ENCODE measurements at places on chromosomes 12 and 14. TPM values are rescaled to one million over a fixed set of nuclear protein-coding genes. Genes with fewer than 3 reads are reported as not detected.

- no peak for DNase-seq
Measured at GRCh38 chr12:112969547-112970306, 8.6 kb upstream of the OAS2 start.

DNA sequence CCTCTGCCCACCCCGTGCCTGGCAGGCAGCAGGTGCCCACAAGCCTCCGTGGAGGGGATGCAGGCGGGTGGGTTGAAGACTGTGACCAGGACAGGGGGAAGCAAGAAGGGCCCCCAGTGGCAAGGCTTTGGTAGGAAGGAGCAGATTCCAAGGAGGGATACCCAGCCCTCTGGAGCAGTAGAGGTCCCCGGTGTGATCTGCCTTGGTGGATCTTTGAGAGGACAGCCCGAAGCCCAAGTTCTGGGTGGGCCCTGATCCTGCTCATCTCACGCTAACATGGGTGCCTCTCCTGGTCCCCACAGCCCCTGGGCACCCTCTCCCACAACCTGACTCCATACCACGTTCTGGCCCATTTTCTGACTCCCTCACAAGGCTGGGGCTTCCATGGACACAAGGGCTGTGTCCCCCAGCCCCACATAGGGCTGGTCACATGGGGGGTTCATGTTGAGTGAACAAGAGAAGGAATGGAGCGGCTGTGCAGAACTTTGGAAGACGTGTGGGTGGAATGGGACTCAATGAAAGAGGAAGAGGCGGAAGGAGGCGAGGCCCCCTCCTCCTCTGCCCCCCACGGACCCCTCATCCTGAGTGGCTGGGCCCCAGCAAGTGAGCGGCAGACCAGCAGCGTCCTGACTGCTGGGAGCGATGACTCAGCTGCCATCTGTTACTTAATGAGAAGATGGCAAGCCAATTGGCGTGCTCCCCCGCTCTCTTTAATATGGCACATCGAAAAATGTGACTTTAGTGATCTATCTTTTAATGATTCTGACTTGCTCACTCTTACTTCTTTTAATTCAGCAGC, 77.0 kb upstream of the BCL11B start:
- DNase-seq = no peak

GRCh38 chr12:10736463-10736862, 13.3 kb upstream of the YBX3 start:
- no peak for DNase-seq

- DNase-seq = no peak
Measured at GRCh38 chr14:105070760-105071137, 5.5 kb upstream of the GPR132 start.

- DNase-seq = no peak
Measured at GRCh38 chr12:45034861-45035265, 16.0 kb downstream of the DBX2 start.

- no peak for DNase-seq
Measured at GRCh38 chr12:113248842-113249435, 27.7 kb downstream of the TPCN1 start.

- DNase-seq = no peak
Measured at GRCh38 chr14:19918553-19919264, 1.7 kb upstream of the OR4K5 start.

DNA sequence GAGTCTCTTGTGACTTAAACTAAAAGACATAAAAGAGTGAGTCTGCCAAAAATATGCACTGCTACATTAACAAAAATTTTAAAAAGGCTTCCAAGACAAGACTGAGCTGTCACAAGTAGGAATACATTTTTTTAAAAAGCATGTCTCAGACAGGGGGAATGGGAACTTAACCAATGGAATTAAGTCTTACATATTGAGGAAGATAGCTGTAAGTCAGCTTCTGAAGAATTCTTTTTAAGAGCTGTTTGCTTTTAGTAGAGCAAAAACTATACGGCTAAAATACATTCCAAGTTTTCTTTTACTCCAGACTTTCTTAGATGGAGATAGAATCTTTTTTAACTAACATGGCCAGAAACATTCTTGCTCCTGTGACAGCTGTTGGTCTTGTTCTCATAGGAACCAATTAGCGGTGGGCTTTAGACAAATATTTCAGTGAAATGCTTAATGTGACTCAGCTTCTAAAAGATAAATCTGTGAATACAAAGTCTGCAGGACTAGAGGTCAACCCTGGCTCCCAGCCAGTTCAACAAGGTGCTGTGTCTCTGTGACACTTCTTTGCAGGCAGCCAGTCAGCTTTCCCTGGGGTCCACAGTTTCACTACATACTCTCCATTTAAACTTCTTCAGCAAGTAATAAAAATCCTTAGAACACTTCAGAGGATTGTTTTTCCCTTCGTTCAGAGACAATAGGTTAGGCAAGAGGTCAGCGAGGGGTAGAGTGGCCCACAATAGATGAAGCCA, 187.6 kb downstream of the NAV3 start:
- no peak for DNase-seq

DNA sequence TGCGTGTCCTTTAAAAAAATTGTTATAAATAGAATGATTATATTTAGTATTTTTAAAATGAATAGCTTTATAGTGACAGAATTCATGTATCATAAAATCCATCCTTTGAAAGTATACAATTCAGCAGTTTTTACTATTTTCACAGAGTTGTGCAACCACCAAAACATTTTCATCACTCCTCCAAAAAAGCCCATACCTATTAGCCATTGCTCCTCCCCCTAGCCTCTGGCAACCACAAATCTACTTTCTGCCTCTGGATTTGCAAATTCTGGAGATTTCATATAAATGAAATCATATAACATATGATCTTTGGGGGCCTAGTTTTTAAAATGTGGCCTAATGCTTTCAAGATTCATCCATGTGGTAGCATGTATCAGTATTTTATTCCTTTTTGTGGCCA, 117.9 kb upstream of the MED13L start:
- DNase-seq = no peak

DNA sequence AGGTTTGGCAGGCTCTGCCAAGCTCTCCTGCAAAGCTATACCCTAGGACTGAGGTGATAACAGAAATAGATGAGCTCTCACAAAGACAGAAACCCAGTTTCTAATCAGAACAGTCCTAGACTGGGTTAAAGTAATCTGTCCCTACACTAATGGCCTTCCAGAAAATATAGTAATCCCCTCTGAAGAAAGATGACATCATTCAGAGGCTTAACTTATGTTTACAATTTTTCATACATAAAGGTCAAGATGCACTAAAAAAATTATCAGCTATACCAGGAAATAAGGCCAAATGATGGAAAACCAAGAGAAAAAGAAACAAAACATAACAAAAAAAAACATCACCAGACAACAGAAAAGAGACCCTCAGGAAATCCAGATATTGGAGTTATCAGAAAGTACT, 4.9 kb upstream of the WASHC4 start:
- no peak for DNase-seq

Gene TMEM253
- total RNA-seq = 0.20 TPM

Gene TCL1B
- total RNA-seq = not detected

Gene HCFC2
- total RNA-seq = 7.3 TPM

Gene KLRC1
- not detected for total RNA-seq

Gene OTX2
- not detected for total RNA-seq

Measured in right lobe of liver (tissue), 6 donors.